Activated CD8-positive, alpha-beta T cell treated with anti-CD3 and anti-CD28 coated beads, Interleukin-2, amount 10 ng/mL, durations not matched to agents 7 days and 5 days (primary cell): ENCODE measurements at places on chromosomes 3 and 15. TPM values are rescaled to one million over a fixed set of nuclear protein-coding genes. Genes with fewer than 3 reads are reported as not detected.

The UBA7 gene
- 208 TPM for total RNA-seq

GRCh38 chr15:32774022-32774421, 56.2 kb downstream of the GREM1 start:
- H3K4me3 ChIP-seq: no peak overlapping the region
- H3K36me3 ChIP-seq: no peaks in the 10 kb centered on the region
- H3K27ac ChIP-seq: no peak overlapping the region
- H3K27me3 ChIP-seq: peaks cover 2% of the 10 kb centered on the region
- DNase-seq: no peak
- no peaks in the 10 kb centered on the region for H3K4me1 ChIP-seq

- DNase-seq: no peak
- H3K36me3 ChIP-seq: peaks cover 6% of the 10 kb centered on the region
- peaks cover 10% of the 10 kb centered on the region for H3K27me3 ChIP-seq
Measured at GRCh38 chr15:39638041-39638440, 57.2 kb downstream of the THBS1 start.

DNA sequence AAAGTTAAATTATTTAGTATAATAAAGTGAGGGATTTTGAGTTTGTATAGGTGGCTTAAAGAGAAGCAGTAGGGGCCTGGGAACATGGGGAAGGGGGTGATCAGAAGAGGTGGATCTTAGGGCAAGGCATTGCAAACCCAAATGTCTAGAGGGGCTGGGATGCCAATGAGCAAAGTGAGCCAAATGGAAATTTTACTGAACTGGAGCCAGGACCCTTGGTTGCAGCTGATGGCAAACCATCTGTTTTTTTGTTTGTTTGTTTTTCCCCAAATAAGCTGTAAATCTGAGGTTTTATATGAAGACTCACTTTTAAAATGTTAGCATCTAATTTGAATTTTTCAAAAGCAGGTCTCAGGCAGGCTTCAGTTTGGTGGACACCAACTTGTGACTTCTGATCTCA, 14.8 kb upstream of the PARP14 start:
- no peak overlapping the region for H3K4me3 ChIP-seq
- H3K27ac ChIP-seq: no peak overlapping the region

DNA sequence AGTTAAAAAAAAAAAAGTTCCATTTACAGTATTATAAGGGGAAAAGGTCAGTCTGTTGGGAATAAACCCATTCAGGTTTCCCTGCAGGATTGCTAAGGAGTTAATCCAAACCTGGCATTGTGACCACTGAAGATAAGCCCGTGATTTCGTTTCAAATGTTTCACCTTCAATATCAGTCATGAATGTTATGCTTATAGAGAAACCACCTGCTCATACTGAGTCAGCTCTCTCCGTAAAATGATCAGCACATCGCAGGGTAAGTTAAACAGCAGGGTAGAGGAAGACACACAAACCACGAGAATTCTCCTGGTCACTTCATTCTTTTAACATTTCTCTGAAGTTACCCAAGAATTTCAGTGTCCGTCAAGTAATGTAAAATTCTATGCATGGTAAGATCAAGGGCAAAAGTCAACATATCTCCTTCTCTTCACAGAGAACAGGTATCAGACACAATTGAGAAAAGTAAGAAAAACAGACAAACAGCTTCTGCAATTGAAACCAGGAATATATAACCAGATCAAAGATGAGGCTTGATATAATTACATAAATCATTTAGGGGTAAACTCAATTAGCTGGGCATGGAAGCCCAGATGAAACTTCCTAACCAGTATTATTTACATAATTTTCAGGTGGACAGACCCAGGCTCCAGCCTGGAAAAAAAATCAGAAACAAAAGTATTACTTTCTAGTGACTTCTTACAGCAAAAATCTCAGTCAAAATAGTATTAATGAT, 67.6 kb upstream of the ARHGEF3 start:
- peaks cover 5% of the 10 kb centered on the region for H3K36me3 ChIP-seq
- H3K4me3 ChIP-seq: no peak overlapping the region
- DNase-seq: no peak
- H3K27me3 ChIP-seq: no peaks in the 10 kb centered on the region

The KIF7 gene
- 0.21 TPM for total RNA-seq

DNA sequence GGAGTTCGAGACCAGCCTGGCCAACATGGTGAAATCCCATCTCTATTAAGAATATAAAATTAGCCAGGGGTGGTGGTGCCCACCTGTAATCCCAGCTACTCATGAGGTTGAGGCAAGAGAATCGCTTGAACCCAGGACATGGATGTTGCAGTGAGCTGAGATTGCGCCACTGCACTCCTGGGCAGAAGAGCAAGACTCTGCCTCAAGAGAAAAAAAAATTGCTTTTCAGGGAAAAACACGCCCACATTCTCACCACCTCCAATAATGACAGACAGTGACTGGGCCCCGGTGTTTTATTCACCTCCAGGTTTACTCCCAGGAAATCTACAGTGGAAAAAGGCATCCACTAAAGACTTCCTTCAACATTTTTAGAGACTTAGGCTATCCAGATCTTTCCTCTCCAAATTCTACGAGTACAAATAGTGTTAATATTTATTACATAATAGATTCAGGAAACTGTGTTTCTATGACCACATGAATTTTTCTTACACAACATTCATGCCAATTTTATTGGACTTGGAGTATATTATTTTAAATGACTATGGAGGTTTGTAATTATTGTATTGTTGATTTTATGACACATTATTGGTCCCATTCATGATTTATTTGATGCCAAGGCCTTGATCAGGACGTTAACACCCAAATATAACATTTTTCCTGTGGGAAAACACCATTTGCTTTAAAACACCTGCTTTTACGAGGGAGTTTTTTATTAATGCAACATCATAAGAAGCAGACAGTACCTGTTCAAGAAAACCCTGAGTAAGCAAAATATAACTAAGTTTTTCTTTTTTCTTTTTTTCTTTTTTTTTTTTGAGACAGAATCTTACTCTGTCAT, 26.6 kb downstream of the IGF2BP2 start:
- peaks cover 7% of the 10 kb centered on the region for H3K4me1 ChIP-seq
- H3K27ac ChIP-seq: no peak overlapping the region
- H3K36me3 ChIP-seq: no peaks in the 10 kb centered on the region
- H3K4me3 ChIP-seq: no peak overlapping the region
- DNase-seq: no peak
